ENCODE measurements at places on chromosomes 6 and 20.

GRCh38 chr6:153301602-153302001 lies 170.5 kb upstream of the RGS17 start:
- no peak for DNase-seq

DNA sequence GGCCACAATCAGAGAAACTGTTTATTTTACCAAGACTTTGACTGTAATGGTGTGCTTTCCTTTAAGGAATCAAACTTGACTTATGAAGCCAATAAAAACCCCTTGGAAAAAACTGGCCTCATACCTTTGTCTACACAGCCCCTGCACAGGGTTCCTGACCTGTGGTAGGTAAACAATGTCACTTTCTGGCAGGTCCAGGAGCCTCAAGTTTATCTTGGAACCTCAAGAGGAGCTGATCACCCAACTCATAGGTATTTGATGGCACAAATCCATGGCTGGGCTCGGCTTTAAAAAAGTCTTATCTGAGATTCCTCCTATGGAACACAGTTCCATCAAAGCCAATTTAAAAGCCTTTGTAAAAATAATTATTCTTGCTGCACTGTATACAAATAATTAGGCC lies 61.0 kb downstream of the AGPAT4 start:
- DNase-seq, result no peak

DNA sequence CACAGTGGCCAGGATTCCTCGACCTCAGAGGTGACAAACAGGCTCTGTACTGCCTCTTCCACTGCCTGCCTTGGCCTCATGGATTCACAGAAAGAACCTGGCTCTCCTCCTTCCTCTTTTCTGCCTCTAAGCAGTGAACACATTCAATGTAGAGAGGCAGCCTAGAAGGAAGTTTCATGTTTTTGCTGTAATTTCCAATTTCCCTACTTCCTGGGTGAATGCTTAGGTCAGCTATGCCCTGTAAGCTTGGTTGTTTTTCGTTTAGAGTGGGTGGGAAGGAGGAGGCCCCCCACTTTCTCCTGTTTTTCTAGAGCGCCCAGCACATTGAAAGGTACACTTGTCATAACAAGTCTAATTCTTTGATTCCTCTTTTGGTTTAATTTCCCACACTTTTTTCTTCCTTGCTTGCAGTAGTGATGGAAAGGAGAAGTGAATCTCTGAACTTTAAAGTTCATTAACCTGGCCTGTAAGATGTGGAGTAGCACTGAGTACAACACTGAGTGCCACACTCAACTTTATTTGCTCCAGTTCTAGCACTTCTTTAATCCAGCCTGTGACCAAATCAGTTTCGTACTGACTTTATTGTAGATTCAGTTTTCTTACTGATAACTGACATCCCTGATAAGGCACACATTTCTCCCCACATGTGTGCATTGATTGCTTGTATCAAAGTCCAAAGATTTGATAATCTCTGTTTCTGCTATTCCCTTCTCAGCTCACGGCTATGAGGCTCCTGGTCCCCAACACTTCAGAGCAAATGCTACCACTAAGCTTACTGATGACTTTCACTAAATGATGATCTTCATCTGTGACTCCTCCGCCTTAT lies 100.0 kb upstream of the MAN1A1 start:
- DNase-seq, result no peak

DNA sequence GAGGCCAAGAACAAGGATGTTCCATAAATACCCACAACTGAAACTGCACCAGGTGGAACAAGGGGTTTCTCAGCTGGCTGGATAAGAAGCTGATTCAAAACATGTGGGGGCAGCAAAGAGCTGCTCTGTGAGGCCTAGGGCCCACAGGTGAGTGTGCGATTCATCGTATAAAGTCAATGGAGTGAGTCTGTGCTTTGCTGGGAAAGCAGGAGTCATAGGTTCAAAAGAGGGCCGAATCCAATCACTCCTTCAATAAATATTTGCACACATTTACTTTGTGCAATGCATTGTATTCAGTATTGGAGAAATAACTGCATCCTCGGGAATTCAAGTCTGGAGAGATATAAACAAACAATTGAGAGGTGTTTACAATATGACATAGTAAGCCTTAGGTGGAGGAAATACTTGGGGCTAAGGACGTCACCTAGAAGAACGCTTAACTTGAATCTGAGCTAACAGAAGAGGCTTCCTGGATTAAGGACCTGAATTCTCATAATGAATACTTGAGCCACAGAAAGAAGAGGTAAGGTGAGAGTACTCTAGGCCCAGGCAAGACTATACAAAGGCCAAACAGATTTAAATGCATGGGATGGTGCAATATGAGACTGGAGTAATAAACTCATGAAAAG lies 83.7 kb upstream of the TMEM30A start:
- no peak for DNase-seq

GRCh38 chr6:168154263-168154917 lies 75.4 kb upstream of the FRMD1 start:
- DNase-seq, result no peak

GRCh38 chr6:157552081-157552747 lies 171.2 kb downstream of the ZDHHC14 start:
- DNase-seq, result no peak

GRCh38 chr6:53712078-53712477 lies 46.5 kb upstream of the KLHL31 start:
- no peak for DNase-seq

- no peak for DNase-seq
These were observed 113.0 kb upstream of the EYA4 start for GRCh38 chr6:133128191-133128590.

- no peak for DNase-seq
These were observed 3.1 kb upstream of the MAVS start for GRCh38 chr20:3843490-3843889.

DNA sequence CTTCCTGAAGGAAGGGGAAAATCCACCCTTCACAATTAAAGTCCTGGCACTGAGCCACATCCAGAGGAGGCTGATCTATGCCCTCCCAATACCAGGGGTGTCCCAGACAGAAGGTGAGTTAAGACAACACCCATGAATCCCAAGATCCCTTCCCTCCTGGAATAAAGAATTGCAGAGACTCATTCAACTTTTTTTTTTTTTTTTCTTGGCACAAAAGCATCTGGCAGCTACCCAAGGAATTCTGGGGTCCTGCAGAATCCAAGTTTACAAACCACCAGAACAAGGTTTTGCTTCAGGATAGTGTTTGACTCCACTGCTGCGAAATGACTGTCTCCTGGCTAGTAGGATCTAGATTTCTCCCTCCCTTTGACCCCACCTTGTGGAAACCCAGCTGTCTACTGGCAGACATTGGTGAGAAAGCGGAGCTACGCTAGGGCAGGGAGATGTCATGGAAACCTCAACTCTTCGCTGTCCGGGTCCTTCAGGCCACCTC lies 37.4 kb downstream of the JAG1 start:
- no peak for DNase-seq

GRCh38 chr20:58039274-58040092 lies 189.0 kb downstream of the ANKRD60 start:
- DNase-seq, result no peak

DNA sequence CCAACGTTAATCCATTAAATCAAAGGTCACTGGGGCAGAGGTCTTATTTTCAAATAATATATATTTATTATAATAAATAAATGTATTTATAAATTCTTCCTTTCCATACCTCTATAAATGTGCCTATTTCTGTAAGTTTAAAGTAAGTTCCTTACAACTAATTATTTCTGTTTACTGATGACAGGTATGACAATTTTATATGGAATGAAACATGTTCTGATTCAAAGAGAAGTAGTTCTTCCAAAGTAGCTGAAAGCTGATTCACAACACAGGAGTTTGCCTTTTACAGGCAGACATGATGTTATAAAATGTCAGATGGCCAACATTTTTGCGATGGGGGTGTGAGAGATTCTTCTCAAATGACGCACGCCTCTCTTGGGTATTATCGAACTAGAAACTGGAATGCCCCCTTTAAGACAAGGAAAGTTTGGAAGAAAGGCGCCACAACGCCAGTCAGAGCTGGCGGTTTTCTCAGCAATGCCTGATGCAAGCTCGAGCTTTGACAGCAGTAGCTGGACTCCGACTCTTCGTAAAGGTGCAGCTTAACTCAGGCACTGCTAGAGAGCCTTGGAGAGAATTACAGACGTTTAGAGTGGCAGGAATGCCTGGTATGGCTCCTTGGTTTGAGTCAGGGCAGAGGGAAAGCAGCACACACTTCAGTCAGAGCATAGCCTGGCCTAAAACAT lies 92.1 kb downstream of the FOXC1 start:
- DNase-seq, result no peak

DNA sequence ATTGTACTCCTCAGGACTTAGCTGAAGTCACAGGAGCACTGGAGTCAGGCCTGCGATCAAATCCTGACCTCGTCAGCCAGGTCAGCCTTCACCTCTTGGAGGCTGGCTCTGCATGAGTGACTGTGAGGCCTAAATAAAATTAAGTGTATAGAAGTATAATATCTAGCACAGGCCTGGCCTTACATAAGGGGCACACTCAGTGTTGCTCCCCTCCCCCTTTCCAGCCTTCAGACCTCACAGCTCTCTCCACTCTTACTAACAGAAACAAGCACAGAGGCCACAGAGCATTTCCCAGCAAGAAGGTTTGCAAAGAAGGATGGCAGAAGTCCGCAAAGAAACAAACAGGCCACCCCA lies 84.8 kb downstream of the TRERF1 start:
- DNase-seq, result no peak

- DNase-seq, result peak; percentile 80
These were observed 66.5 kb upstream of the PIM1 start for GRCh38 chr6:37103169-37104039.

- DNase-seq, result no peak
These were observed 462.9 kb downstream of the COL12A1 start for GRCh38 chr6:74742793-74743508.

DNA sequence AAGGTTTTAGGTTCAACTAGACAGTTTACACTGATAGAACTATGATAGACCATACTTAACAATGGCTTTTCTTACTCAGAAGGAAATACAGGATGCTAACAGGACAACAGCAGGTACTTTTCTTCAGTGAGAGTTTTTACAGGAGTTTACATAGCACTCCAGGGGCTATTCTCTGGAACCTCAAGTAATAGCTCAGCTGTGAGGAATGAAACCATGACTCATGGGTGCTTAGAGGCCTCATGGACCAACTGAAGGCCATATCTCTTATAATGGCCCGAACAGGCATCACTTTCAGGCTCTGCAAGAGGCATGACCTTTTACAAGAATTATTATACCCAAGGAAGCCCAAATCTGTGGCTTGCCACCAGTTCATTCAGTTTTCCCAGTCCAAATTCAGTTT lies 31.8 kb downstream of the TREML1 start:
- DNase-seq, result no peak

DNA sequence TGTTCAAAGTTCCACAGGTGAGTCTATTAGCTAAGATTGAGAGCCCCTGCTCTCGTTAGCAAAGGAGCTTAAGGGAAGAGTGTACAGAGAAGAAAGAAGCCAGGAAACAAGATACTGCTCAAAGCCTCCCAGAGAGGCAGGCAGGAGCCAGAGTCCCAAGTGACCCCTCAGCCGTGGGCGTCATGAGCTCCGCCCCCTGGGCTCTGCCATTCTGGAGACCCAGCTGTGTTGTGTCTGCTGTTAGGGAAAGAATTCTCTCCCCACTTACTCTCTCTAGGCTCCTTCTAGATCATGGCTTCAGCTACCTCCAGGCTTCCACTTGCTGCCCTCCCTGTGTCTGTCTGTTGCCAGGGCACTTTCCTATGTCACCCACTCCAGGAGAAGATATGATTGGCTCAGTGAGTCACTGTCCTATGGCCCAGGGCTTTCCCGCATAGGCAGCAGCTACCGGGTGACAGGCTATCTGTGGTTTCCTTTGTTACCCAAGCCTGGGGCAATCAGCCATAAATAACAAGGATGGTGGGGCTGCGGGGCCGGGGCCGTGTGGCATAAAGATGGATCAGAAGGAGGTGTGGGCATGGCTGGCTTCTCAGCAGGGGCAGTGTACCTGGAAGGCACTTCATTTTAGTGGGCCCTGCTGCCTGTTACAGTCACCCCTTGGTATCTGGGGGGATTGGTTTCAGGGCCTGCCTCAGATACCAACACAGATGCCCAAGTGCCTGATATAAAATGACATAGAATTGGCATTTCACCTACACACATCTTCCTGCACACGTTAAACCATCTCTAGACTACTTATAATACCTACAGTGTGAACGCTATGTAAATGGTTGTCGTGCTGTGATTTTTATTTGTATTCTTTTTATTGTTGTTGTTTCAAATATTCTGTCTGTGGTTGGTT lies 118.9 kb downstream of the ARMC2 start:
- peak; percentile 72 for DNase-seq

GRCh38 chr20:57291003-57291402 lies 24.6 kb upstream of the BMP7 start:
- no peak for DNase-seq

- DNase-seq, result no peak
These were observed 26.4 kb downstream of the CRISP1 start for GRCh38 chr6:49839957-49840356.

GRCh38 chr6:3549314-3549940 lies 92.6 kb upstream of the SLC22A23 start:
- no peak for DNase-seq

DNA sequence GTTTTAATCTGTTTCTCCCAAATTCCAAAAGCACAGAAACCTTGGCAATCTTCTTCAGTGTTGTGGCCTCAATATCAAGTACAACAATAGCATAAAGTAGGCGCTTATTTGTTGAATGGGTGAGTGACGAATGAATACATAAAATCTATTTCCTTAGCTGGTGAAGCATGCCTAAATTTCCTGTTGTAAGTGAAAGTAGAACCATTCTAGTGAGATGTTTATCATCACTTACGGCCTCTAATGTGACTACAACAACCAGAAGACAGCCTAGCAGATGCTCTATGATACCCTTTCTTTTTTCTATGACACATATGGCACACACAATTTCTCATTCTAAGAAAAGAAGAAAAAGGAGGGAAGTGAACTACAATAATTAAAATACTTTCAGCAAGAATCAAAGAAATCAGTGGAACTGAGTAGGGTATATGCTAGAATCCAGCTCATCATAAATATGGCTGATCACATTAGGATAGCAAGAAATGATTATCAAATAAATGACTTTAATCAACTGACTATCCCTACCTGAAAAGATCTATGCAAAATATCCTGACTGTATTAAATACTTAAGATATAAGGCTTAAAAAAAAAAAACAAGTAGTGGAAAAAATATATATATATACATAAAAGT lies 67.4 kb downstream of the BTBD9 start:
- DNase-seq, result peak; percentile 40

DNA sequence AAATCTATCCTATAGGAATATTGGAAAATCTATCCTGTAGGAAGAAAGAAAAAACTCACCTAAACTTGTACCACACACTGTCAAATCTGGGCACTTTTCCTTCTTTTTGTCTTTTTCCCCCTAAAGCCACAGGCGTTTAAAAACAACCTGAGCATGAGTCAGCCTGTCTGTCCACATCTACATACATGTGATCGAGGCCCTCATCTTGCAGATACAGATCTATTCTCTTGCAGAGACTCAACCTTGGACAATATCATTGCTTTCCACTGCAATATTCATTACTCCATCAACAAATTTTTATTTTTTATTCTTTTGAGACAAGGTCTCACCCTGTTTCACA lies 95.9 kb upstream of the IYD start:
- no peak for DNase-seq

GRCh38 chr6:49072885-49073620 lies 390.0 kb downstream of the MMUT start:
- DNase-seq, result no peak

All from NCI-H2171 treated with DMSO at 0.1 percent for 48 hours (cell line).